ENCODE measurements at places on chromosomes 5 and 9. TPM values are rescaled to one million over a fixed set of nuclear protein-coding genes. Genes with fewer than 3 reads are reported as not detected.
A peak's percentile ranks its signal among the peaks of the same experiment; 100 is the strongest.

SECISBP2 gene
- 16.4 TPM for polyA plus RNA-seq

GRCh38 chr9:89462817-89463683 lies 34.9 kb downstream of the SEMA4D start:
- no peak for DNase-seq

DNA sequence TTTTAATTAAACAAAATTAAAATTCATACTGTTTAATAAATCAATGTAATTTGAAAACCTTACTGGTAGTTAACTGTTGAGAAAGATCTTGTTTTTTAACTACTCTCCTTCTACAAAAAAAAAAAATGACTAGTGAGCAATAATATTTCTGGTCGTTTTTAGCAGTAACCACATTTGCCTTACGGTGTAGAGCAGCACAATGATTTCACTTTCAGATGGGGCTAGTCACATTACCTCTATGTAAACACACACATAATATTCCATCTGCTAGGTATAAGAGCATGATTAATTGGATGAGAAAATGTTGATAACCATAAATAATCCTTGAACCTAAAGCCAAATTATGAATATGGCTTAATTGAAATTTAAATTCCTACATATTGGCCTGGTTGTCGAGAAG lies 198.1 kb downstream of the CHSY3 start:
- DNase-seq: no peak

- no peak for DNase-seq
These were observed 51.3 kb downstream of the DENND4C start for GRCh38 chr9:19281801-19282200.

GRCh38 chr5:83523929-83524328 lies 52.4 kb downstream of the VCAN start:
- DNase-seq: no peak

DNA sequence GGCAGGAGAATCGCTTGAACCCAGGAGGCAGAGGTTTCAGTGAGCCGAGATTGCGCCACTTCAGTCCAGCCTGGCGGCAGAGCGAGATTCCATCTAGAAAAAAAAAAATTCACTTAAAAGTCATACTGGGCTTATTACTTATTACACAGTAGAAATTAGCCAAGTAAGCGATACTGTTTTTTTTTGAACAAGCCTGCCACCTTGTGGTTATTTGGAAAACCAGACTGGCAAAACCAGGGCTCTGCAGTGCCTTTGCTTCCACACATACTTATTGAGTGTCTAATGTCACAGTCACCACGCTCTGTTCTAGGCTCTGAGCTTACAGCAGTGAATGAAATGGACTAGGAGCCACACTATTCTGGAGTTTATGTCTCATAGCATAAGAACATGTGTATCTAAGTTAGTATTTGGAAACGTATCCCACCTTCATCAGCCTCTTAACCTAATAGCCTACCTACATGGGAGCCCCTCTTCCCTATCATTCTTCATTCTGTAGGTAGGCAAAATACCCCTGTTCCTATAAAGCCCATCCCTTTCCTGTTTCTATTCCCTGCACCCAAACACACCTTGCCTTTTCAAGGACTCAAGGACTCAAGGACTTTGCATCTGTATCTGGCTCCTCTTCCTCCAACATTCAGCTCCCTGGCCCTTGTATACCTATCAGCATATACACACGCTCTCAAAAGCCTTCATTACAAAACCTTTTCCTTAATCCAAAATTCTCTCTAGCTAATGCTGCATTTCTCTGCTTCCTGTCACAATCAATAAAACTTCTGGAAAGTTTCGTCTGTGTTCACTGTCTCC lies 13.9 kb upstream of the BASP1 start:
- no peak for DNase-seq

DNA sequence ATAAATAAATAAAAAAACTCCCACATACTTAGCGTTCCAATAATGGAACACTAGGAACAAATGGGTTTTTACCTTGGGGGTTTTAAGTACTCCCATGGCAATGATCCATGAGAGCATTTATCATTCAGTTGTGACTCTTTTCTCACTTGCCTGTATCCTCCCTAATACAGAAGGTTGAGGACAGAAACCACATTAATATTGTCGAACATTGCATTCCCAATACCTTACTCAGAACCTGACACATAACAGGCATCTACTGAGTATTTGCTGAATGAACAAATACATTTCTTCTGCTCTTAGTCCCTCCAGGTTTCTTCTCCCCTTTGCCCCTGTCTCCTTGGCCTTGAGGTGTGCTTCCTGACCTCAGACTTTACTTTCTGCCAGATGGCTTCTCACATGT lies 175.9 kb downstream of the CEMIP2 start:
- DNase-seq: no peak

- DNase-seq: no peak
These were observed 9.6 kb upstream of the FLT4 start for GRCh38 chr5:180658774-180659564.

GRCh38 chr5:67350185-67350584 lies 153.6 kb upstream of the CD180 start:
- DNase-seq: peak; percentile 5

- DNase-seq: no peak
These were observed 131.2 kb upstream of the KLF4 start for GRCh38 chr9:107620801-107621200.

- no peak for DNase-seq
These were observed 167.9 kb downstream of the TSSK1B start for GRCh38 chr5:113266913-113267227.

ARHGEF28 gene
- polyA plus RNA-seq: 0.85 TPM

TMEM174 gene
- not detected for polyA plus RNA-seq

- DNase-seq: no peak
These were observed 223.5 kb downstream of the TMEM161B start for GRCh38 chr5:88045165-88045564.

DNA sequence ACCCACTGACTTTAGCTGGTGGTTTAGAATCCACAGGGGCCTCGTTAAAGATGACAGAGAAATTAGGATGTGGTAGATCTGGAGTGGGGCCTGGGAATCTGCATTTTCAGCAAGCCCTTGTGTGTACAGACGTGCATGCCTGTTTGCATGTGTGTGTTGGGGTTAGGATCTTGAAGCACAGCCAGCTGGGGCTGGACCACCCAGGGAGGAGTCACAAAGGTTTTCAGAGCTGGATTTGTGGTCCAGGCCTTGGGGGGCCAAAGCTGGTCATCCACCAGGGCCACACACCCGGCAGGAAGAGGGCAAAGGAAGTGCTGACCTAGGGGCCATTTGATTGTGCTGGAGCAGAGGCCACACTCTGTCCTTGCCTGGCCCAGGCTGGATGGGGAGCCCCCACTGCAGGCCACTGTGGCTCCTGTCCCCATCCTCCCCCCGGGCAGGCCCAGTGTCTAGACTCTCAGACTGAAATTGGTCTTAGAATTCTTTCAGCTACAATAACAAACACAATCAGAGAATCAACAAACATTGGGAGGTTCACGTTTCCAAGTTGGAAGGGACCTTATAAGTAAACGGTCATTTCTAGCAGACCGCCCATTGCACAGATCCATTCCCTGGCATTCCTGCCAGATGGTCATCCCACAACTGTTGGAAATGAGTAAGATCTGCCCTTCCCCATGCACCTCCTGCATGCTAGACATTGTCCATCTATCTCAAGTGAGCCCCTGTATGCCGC lies 10.3 kb downstream of the CDX1 start:
- DNase-seq: no peak

DNA sequence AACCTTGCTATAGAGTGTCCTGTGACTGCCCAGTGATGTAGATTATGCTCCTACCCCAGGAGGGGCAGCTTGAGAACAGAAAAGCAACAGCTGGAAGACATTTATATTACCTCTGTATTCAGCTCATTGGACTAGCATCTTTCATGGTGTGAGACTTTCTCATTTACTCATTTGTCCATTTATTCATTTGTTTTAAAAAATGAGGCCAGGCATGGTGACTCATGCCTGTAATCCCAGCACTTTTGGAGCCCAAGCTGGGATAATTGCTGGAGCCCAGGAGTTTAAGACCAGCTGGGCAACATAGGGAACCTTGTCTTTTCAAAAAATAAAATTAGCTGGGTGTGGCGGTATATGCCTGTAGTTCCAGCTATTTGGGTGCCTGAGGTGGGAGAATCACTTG lies 130.0 kb upstream of the LHFPL2 start:
- DNase-seq: no peak

- no peak for DNase-seq
These were observed 136.9 kb downstream of the UGCG start for GRCh38 chr9:112033237-112034215.

GRCh38 chr5:10145923-10146401 lies 103.7 kb downstream of the ATPSCKMT start:
- no peak for DNase-seq

DNA sequence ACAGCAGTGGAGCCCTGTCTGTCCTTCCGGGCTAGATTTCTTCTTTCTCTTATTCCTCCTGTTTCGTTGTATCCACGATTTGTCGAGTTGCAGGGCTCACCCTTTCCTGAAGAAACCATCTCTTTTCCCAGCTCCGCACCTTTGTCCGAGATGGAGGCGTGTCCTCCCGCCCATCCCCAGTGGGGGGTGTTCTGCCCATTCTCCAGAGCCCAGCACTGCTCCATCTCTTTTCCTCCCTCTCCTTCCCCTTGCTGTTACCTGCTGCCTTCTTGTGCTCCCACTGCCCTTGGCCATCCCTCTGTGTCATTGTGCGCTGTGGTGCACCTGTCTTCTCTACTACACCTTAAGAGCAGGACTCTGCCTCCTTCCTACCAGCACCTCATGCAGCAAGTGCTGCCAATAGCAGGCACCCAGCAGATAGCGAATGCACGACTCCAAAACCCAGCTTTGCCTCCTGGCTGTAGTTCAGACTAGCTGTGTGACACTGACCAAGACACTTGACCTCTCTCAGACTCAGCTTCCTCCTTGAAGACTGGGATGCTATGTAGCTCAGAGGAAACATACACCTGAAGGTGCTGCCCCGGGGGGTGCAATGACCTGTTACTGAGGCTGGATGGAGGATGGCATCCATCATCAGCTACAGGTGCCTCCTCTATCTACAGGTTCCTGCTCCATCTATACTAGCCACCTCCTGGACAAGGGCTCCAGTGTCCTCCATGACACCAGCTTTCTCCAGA lies 8.9 kb downstream of the OR13J1 start:
- DNase-seq: no peak

DNA sequence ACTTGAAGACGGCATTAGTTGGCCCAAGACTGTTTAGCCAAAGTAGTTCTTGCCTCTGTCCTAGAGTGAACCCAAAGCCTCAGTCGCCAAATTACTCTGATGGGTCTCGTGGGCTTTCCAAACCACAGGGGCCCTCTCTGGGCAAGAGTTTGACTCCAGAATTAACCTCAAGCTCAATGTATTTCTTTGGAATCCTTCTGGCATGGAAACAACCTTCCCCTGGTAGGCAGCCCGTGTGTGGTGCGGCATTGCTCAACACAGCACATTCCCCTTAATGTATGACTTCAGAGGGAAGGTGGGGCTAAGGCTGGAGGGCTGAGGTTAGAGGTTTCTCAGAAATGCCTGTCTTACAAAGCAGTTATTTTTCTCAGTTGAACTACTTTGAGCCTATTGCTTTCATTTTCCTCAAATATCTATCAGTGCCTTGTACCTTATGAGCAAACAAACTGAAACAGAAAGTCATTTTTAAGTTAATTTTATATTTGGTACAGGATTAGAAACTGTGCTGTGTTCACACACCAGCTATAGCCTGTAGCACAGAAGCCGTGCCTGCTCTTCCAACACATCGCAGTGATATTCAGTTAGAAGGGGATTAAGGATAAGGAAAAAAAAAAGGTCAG lies 123.9 kb upstream of the HAPLN1 start:
- no peak for DNase-seq

TMEM215 gene
- not detected for polyA plus RNA-seq

DNA sequence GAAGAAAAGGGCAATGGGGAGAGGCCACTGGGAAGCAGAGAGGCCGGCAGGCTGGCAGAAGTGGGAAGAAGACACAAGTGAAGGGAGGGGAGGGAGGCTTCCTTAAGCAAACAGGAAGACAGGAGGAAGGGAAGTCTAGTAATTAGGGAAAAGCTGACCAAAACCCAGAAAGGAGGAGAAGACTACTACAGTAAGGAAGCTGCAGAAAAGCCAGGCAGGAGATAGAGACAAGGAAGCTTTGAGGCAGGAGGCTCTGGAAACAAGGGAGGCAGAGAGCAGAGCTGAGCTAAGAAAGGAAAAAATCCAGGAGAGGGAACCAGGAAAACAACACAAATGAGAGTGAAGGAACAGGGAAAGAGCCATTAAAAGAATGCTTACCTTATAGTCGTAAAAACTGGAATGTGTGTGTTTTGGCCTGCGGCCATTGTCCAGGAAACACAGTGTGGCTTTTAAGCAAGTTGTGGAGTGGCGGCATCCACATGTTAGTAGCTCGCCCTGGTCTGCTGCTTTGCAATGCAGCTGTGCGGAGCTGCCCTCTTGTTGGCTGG lies 317.1 kb upstream of the CLINT1 start:
- DNase-seq: no peak

- DNase-seq: no peak
These were observed 123.1 kb upstream of the ANKRD55 start for GRCh38 chr5:56356121-56356835.

GRCh38 chr5:151598549-151598948 lies 7.4 kb upstream of the FAT2 start:
- DNase-seq: no peak

GRCh38 chr5:150694612-150695011 lies 6.2 kb downstream of the RBM22 start:
- no peak for DNase-seq

DNA sequence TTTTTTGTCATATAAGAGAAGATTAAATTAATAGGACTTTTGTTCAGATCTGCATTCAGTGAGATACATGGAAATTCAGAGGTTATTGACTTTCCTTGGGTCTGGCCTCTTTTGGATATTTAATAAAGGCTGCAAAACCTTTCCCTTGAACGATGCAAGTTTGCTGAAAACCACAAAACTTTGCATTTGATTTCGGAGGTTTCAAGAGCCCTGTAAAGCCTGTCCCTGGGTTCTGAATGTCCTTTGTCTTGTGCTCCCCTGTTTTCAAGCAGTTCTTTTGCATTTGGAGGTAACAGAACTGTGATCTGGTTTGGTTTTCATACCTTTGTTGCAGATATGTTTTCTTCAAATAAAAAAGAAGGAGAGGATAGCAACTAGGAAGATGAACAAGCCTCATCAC lies 188.1 kb upstream of the DMRT1 start:
- DNase-seq: no peak

GRCh38 chr5:35876454-35876853 lies 19.8 kb downstream of the IL7R start:
- DNase-seq: no peak

TJP2 gene
- 1.5 TPM for polyA plus RNA-seq

SHB gene
- 0.57 TPM for polyA plus RNA-seq

All from immature natural killer cell (primary cell).